HAP-1 (cell line): ENCODE measurements at places on chromosomes 5 and 9.
A peak's percentile ranks its signal among the peaks of the same experiment; 100 is the strongest.

- no peak for DNase-seq
Measured at GRCh38 chr9:98667005-98667640, 41.6 kb downstream of the GABBR2 start.

DNA sequence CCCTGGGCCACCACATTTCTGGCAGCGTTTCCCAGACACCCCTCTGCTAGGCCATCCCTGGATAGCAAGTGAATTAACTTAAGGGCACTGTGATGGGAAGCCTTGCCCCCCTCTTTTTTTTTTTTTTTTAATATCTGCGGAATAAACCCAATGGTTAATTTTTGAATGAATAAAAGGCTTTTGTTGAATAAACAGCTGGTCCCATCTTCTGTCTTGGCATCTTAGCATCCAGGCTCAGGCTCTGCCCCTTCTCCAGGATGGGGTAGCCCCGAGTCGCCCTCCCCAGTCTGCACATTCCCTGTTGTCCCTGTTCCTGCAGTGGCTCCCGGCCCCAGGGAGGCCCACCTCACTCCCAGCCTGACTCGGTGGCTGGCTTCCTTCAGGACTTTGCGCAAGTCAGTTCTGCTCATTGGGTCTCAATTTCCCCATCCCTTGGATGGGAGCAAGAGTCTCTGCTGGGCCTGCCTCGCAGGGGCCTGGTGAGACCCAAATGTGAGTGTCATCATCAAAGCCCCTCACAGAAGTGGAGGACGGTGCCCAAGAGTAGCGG lies 29.0 kb upstream of the HMCN2 start:
- no peak for DNase-seq

DNA sequence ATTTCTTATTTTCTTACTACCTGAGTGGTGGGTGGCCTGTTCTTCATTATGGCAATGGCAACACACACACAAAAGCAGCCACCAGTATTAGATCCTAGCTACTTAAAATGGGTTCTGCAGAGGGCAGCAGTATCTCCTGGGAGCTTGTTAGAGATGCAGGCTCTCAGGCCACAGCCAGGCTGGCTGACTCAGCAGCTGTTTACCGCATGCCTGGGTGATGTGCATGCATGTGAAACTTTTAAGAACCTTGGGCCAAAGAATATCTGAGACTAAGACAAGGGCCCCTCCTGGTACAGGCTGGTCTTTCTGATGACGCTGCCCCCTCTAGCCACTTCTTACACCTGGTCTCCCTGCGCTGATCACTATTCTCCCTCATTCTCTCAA lies 399.0 kb downstream of the MED10 start:
- no peak for DNase-seq

- DNase-seq, result no peak
Measured at GRCh38 chr5:56095579-56096102, 100.9 kb upstream of the IL6ST start.

DNA sequence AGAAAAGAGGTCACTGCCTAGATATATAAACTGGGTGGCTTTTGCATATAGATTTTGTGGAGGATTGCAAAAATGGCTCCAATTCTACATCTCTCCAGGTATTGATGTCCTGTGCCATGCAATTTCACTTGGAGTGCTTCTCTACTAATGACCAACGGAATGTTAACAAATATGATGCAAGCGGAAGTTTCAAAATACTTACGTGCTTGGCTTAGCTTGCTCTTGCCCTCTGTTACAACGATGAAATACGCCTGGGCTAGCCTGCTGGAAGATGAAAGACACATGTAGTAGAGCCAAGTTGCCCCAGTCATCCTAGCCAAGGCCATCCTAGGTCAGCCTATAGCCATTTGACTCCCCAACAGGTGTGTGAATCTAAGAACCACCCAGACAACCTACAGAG lies 3.6 kb upstream of the POC5 start:
- no peak for DNase-seq

GRCh38 chr5:123035360-123035917 lies 1.1 kb downstream of the PPIC start:
- DNase-seq, result peak; percentile 43

DNA sequence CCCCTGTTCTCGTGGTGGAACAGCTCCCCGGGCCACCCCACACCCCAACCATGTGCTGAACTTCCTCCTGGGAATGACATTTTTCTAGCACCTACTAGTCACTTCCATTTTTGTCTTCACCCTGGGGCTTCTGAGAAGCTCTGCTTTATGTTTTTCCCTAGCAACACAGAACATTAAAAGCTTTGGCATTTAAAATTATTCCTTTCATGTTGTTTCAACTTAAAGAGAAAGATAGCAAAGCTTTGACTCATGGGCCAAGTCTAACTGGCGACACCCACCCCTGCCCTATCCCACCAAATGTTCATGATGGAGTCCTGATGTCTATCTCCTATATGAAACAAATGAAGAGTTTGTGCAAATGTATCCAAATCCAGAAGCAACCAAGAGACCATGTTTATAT lies 22.4 kb downstream of the BOD1 start:
- DNase-seq, result no peak

DNA sequence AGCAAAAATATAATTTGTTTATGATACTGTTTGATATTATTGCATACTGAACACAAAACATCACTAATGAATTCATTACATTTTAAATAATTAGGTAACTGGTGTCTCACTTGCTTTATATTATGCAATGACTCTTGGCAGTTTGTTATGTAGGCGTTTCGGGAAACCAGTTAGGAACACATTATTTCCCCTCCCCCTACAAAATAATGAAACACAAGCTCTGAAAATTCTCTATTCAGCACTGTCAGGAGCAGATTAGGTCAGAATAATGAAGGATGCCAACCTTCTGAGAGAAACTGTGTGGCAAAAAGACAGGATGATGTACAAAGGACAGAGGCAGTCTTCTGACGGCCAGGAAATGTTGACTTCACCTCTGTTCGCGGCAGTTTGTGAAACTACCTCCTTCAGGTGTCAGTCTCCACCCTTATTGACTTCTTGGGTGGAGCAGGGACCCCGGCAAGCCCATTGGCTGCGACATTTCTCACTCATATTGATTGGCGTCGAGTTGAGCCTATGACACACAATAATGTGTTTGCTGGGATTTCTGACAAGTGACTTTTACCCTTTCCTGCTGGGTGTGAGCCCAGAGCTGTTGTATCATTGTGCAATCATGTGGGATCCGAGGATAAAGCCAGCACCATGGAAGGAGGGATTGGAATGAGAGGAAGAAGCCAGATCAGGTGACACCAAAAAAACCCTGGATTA lies 33.9 kb downstream of the SH3PXD2B start:
- DNase-seq, result no peak

- DNase-seq, result no peak
Measured at GRCh38 chr9:108535526-108535925, 320.3 kb downstream of the ACTL7B start.

- no peak for DNase-seq
Measured at GRCh38 chr5:55597014-55597981, 62.5 kb upstream of the PLPP1 start.

DNA sequence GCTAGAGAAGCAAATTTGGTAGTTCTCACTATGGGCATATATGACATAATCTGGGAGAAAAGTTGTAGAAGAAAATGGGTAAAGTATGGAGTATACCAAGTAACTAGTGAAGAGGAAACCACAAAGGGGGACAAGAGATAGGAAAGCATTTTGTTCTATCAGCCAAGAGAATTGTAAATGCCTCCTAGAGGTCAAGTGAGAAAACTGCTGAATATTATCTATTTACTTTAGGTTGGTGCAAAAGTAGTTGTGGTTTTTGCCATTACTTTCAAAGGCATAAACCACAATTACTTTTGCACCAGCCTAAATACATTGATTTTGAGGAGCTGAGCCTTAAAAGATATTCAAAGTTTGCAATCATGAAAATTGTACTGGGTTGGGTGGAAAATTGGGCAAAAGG lies 126.7 kb upstream of the GRHPR start:
- DNase-seq, result no peak

DNA sequence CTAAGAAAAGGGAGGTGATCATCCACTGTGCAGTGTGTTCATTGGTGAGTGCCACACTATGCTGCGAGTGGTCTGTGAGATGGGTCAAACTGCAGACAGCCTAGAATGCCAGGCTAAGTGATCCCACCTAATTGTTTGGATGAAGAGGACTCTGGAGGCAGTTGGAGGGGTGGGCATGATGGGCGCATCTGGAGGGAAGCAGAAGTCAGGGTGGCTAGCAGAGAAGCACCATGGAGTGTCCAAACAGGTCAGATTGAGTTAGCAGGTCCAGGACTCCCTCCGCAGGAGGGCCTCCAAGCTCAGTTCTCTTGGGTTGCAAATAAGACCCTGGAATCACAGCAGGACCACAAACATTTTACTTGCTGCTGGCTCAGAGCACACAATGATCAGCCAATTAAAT lies 19.9 kb upstream of the ANGPTL2 start:
- no peak for DNase-seq

DNA sequence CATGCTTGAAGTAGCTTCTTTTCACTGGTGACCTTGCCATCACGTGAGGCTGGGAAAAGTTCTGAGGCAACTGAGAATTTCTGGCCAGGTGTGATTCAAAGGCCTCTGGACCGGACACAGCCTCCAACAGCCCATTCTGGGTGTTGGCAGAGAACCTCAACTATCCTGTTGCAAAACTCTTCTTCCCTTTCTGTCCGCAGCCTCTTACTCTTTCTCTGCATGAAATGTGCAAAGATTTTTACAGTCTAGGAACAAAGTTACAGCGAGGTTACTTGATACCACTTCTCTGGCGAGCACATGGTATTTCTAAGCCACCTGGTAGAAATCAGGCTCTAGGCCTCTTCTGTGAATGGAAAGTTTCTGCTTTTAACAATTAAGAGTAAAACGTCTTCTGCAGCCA lies 79.2 kb downstream of the FREM1 start:
- no peak for DNase-seq

- no peak for DNase-seq
Measured at GRCh38 chr9:110575945-110576344, 3.6 kb downstream of the SVEP1 start.

DNA sequence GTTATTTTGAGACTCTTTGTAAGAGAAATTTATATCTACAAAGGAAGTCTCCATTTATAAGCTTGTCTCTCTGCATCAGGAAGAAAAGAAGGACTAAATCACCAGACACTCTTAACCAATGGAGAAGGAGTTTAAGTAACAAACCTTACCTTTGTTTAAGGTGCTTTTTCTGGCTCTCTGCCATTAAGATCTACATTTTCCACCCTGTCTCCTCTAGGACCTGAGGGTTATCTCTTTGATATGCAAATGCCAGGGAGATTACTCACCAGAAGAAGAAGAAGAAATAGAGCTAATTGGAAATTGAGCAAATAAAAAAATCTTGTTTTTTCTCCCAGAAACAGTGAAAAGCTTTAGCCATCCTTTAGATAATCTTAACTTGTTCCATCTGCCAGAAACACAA lies 60.9 kb downstream of the CDKN2A start:
- DNase-seq, result peak; percentile 19

GRCh38 chr9:16484744-16485143 lies 385.7 kb downstream of the BNC2 start:
- no peak for DNase-seq

DNA sequence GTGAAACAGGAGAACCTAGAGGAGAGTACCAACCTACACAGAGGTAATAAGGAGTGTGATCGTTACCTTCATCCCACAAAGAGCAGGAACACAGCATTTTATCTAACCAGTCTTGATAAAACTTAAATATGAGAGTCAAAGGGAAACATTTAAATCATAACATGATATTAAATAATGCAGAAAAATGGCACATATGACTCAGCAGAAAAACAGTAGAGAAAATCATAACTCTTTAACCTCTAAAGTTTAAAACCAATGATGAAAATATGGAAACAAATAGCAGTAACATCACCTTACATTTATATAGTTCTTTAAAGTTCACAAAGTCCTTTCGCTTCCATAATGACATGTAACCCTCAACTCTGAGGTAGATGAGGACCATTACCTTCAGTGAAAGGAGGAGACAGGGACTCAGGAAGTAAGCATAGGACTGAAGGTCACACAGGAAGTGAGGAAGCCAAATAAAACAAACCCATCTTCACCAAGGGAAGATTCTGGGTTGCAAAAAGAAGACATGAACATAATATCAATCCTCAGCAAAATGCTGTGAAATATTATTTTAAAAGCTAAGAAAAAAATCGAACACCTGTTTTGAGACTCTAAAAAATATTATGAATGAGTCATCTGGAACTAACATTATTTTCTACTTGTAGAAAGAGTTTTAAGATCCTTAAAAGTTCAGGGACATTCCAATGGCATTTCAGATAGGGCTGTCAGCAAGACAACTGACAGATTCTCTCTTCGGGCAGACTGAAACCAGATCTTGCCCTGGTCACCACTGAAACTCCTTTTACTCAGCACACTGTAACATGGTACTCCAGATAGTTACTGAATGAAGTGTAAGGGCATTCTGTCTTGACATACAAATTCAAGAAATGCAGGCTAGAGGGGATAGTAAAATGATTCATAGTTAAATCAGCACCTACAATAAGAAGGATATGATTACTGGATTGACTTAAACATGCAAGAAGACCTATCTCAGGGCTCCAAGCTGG lies 148.5 kb downstream of the EPB41L4A start:
- DNase-seq, result no peak

- no peak for DNase-seq
Measured at GRCh38 chr5:157766902-157767301, 23.4 kb downstream of the LSM11 start.

DNA sequence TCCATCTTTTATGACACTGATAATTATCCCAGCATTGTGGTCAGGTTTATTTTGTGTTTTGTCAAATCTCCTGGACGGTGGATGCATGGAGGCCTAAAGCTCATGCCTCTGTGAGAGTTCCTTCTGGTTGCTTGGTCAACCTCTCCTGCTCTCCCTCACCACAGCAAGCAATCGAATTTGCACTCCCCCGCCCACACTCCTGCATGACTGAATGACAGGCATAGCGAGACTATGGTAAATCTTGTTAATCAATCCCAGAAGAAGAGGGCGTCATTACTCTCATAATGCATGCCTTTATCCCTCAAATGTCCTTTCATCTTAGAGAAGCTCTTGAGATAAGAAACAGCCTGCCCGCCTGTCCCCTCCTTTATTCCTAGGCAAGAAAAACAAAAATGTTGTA lies 1215.0 kb upstream of the CDH9 start:
- DNase-seq, result no peak

- DNase-seq, result no peak
Measured at GRCh38 chr9:21779397-21779796, 23.0 kb upstream of the MTAP start.

- DNase-seq, result no peak
Measured at GRCh38 chr5:14937254-14937653, 65.7 kb upstream of the ANKH start.

DNA sequence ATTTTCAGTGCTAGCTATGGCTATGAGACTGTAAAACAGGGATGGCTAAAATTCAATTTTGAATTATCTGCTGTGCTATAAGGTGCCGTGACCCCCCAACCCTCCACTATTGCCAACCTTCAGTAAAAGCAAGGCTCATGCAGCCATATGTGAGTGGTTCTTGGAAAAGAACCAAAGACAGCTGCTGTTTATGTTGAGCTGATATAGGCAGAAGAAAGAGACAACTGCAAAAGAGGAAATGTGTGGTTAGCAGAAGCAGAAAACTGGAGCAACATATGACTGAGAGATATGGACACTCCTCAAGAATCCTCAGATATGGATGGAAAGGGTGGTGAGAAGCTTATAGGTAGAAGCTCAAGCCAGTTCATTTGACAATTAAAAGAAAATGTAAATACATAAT lies 200.3 kb downstream of the TLE1 start:
- DNase-seq, result no peak
